Motor neuron (in vitro differentiated cells): ENCODE measurements at places on chromosomes 5 and 9. TPM values are rescaled to one million over a fixed set of nuclear protein-coding genes. Genes with fewer than 3 reads are reported as not detected.

C9 gene
- not detected in 2 replicates for total RNA-seq

SHISAL2B gene
- not detected in 2 replicates for total RNA-seq

PCDHGB1 gene
- 1.0 and 2.4 TPM in 2 replicates for total RNA-seq

TNFSF8 gene
- 0.22 and 0.46 TPM in 2 replicates for total RNA-seq

CAVIN4 gene
- 1.5 and 1.7 TPM in 2 replicates for total RNA-seq

FBXL7 gene
- total RNA-seq = 11.4 and 19.0 TPM in 2 replicates

FGF18 gene
- 0.27 and 0.87 TPM in 2 replicates for total RNA-seq

GLRA1 gene
- 0.56 and 0.64 TPM in 2 replicates for total RNA-seq

MYMK gene
- not detected in 2 replicates for total RNA-seq

RGS3 gene
- total RNA-seq = 53.8 and 54.0 TPM in 2 replicates

PCAT7 gene
- 5.7 and 6.7 TPM in 2 replicates for total RNA-seq

STKLD1 gene
- 1.6 and 2.3 TPM in 2 replicates for total RNA-seq

IFT74 gene
- 18.2 and 26.0 TPM in 2 replicates for total RNA-seq

IFNA13 gene
- total RNA-seq = not detected in 2 replicates

DMRT2 gene
- 2.6 and 3.1 TPM in 2 replicates for total RNA-seq

RBM27 gene
- 22.5 and 24.5 TPM in 2 replicates for total RNA-seq

GFI1B gene
- total RNA-seq = 0.13 and 1.0 TPM in 2 replicates

TMEM232 gene
- total RNA-seq = 2.2 and 3.5 TPM in 2 replicates

SERF1A gene
- total RNA-seq = 12.3 and 12.7 TPM in 2 replicates

FRMD3 gene
- total RNA-seq = 1.4 and 2.9 TPM in 2 replicates

SV2C gene
- 14.3 and 17.0 TPM in 2 replicates for total RNA-seq

FOXD4L4 gene
- total RNA-seq = 0.65 and 1.1 TPM in 2 replicates

ANKRD20A1 gene
- 0.61 and 2.9 TPM in 2 replicates for total RNA-seq

TLR4 gene
- total RNA-seq = 2.1 and 2.7 TPM in 2 replicates

SLC36A3 gene
- total RNA-seq = 0.05 and 0.08 TPM in 2 replicates
